ENCODE measurements at places on chromosomes 3 and 15.

DNA sequence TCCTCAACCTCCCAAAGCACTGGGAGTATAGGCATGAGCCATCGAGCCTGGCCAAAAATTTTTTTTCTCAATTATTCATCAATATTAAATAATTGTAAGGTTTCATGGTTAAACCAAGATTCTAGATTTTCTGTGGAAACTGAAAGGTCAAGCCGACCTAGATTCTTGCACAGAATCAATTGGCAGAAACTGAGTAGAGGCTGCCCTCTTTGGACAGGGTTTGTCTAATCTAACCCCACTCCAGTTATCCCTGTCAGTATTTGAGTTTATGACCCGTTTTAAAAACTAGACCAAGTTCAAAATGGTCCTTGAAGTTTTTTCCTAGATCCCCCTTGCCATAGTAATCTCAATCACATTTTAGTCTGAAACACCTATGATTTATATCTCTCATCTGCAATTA lies 8.6 kb upstream of the ADAM10 start:
- DNase-seq = no peak

DNA sequence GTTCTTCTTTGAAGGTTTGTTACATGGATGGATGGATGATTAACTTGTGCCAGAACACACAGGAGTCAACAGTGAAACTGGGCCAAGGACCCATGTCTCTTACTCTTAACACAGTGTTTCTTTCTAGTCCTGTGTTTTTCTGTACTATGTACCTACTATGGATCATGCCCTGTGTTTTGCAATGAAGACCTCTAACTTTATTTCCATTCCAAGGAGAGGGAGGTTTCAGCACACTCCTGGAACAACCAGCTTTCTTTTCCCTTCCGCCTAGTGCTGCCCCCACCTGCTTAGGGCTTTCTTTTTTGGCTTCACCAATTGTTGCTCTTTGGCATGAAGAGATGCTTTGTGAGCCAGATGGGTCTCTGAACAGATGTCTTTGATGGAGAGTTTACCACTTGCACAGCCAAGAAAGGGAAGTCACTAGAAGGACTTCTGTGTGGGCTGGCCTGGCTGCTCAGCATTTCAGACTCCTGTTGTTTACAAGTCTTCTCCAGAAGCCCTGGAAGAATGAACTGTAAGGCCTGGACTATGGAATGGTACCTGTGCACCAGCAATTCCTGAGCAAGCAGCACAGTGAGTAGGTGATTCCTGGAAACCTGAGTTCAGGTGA lies 44.5 kb downstream of the SNAPC5 start:
- DNase-seq = no peak

DNA sequence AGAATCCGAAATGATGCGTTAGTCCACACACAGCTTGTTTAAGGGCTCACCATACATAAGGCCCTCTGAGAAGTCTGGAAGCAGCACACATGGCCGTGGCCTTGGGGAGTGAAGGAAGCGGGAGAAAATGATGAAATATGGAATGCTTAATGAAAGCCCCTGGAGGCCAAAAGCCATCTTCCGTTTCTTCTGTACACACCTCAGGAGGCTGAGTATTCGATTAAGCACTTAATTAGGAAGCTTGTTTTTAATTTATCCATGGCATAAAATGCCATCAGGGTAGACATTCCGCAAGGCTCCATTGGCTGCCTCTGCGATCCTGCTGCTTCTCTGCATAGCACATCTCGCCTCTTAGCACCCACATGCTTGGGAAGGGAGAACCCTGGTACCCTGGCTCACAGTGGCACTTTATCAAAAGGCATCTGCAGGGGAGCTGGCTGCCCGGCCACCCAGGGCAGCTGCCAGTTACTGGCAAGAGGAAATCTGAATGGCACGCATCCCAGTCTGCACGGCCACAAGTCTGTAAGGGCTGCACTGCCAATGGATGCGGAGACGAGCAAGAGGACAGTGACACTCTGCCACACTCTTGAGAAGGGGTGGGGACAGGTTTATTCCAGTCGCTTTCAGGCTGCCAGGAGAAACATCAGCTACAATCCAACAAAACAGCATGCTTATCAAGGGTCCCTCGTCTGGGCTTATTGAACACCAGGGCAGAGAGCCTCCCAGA lies 356.2 kb downstream of the OCA2 start:
- no peak for DNase-seq

DNA sequence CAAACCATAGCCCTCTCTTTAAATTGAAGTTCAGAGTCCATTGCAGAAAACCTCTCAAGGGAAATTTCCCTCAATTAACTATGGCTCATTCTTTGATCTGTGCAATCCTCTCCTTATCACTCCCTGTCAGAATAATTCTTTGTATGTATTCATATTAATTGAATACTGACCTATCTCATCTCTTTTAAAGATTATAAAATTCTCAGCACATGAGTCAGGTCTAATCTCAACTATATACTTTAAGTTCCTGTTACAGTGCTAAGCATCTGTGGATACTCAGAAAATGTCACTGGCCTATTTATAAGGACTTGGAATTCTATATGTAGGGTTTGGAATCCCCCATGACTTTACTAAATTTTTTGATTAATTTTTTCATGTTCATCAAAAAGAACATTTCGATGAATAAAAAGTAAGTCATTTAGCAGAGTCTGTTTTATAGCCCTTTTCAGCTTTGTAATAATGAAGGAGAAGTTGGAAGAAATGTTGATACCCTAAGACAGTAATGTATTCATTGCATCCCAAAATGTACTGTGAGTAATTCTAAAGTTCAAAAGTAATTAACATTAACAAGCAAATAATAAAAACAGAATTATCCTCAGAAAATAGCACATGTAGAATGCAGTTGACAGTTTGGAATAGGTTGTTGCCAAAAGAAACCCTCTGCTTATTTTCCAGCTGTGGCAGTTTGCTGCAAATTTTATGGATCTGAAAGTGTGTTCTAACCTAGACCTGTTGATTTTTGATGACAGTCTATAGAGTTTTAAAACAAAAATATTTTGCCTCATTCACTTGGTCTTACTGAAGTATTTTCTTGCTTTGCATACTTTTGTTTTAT lies 503.4 kb upstream of the CBLB start:
- no peak for DNase-seq

GRCh38 chr3:188583341-188584161 lies 429.6 kb downstream of the LPP start:
- DNase-seq = no peak

- no peak for DNase-seq
Observed at GRCh38 chr3:108062051-108062450, 28.8 kb downstream of the CD47 start.

DNA sequence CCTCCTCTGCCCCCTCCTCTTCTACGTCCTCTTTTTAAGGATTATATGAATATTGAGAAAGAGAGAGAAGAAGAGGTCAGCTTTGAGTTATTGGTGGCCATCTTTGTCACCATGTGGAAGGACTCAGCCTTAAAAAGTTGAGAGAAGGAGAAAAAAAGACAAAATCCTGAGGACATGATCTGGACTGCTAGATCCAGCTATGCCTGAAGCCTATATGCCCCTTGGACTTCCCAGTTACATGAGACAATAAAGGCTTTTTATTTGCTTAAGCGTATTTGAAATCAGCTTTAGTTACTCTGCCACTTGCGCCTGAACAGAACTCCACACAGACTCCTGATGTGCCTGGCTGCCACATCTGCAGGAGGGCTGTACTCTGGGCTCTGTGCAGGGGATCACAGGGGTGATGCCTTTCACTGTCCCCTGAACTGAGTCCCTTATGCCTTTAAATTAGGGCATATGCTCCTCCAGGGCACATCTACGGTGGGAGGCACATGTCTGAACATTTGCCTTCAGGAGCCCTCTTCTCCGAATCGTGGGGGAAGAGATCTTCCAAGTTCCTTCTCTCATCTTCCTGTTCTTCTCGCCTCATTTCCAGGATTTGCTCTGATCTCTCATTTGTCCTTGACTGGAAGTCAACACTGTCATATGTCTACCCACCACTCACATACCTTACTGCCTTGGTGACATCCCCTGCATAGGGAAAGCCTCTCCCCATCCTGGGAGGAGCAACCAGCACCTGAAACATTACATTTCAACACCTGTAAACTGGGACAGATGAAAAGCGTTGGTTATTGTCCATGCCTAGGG lies 14.0 kb upstream of the PLA2G4E start:
- DNase-seq = no peak

- DNase-seq = no peak
Observed at GRCh38 chr3:183885766-183886165, 1.1 kb upstream of the PARL start.

DNA sequence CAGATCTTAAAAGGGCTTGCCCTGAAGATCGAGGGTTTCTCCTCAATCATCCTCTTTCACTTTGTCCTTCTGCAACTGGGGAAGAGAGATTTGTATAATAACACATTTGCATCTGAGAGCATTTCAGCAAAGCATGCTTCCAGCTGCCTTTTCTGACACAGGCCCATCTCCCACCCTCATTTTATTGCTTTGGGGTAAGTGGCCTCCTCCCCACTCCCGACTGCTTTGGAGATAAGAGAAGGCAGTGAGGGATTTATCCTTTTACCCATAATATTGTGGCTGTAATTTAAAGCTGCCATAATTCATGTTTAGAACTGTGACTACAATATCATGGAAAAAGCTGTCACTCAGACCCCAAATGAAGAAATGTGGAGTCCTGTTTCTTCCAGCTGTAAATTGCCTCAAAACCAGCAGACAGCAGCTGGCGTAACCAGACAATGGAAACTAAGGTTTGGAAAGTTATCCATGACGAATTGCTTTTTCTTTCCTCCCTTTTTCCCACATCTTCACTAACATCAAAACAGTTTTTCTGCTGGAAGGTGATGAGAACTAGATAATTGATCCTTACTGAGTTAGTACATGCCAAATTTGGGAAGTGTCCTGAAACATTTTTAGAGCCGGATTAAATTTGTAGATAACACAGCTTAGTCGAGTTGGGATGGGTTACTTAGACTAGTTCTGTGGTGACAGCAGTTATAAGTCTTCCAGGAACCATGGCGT lies 104.2 kb upstream of the PFN2 start:
- no peak for DNase-seq

DNA sequence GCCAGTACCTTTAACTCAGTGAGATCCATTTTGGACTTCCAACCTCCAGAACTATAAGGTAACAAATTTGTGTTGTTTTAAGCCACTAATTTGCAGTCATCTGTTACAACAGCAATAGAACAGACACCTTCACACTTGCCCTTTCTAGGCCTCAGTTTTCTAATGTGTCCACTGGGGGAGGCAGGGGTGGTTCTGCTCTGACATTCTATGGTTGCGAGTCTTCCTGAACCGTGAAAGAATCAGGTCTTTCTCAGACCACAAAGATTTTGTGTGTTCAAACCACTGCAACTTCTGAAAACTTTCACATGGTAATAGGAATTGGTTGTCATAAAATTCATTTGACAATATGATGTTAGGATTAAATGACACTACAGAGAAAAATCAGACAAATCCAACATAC lies 26.8 kb upstream of the CSTA start:
- DNase-seq = no peak

- no peak for DNase-seq
Observed at GRCh38 chr3:188673646-188674186, 498.1 kb upstream of the TPRG1 start.

- no peak for DNase-seq
Observed at GRCh38 chr3:67657192-67657591, 2.8 kb upstream of the SUCLG2 start.

DNA sequence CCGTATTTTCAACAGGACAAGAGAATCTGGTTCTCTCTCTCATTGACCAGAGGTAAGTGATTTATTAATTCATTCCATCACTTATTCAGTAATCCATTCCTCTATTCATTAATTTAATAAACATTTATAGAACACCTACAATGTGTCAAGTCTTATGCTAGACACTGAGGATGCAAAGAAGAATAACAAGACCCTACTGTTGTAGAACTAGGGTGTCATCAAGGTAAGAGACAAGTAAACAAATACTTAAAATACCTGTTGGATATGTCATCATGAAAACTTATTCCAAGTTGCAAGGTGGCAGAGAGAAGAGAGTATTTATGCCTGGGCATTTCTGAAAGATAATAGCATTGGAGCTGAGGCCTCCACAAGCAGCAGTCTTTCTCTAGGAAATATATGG lies 257.8 kb downstream of the CDIN1 start:
- DNase-seq = no peak

GRCh38 chr15:63811942-63812550 lies 21.7 kb downstream of the HERC1 start:
- no peak for DNase-seq

- no peak for DNase-seq
Observed at GRCh38 chr3:112500621-112501020, 1.3 kb upstream of the BTLA start.

DNA sequence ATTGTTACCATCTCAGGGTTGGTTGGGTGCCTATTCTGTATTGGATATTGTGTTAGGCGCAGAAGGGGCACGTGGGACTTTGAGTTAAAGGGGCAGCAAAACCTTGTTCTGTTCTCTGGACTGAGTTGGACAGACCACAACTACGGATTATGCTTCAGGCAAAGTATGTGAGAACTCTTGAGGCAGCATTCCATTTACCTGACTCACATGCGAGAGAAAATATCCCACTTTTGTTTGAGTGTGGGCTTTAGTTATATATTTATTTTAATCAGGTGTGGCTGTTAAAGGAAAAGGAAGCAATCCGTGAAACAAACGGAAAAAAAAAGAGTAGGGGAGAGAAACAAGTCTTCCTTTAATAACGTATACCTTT lies 627 bp upstream of the PLS1 start:
- DNase-seq = peak; percentile 52

DNA sequence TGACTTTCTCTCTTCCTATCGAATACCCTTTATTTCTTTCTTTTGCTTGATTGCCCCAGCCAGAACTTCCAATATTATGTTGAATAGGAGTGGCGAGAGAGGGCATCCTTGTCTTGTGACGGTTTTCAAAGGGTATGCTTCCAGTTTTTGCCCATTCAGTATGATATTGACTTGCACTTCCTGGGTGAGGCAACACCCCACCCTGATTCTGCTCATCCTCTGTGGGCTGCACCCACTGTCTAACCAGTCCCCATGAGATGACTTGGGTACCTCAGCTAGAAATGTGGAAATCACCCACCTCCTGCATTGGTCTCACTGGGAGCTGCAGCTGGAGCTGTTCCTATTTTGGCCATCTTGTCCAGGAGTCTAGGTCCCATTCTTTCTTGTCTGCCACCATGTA lies 44.8 kb upstream of the KCNH8 start:
- DNase-seq = no peak

- DNase-seq = no peak
Observed at GRCh38 chr3:61857297-61857696, 295.9 kb downstream of the PTPRG start.

GRCh38 chr15:32682977-32683630 lies 34.7 kb upstream of the GREM1 start:
- DNase-seq = no peak

GRCh38 chr3:135851201-135852081 lies 114.1 kb upstream of the PPP2R3A start:
- peak; percentile 99 for DNase-seq

Measured in NCI-H2081 (cell line).